Stimulated activated CD4-positive, alpha-beta T cell treated with anti-CD3 and anti-CD28 coated beads, Interleukin-12 subunit alpha, Interleukin-12 subunit beta, amount 100 ng/mL, for 24 hours (primary cell): ENCODE measurements at places on chromosomes 7 and 10.

DNA sequence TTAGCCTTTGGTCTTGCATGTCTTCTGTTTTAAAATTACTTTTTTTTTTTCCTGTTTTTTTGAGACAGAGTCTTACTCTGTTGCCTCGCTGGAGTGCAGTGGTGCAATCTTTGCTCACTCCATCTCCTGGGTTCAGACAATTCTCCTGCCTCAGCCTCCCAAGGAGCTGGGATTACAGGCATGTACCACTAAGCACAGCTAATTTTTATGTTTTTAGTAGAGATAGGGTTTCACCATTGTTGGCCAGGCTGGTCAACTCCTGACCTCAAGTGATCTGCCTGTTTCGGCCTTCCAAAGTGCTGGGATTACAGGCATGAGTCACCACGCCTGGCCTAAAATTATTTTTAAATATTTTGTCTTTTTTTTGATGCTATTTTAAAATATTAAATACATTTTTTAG lies 38.5 kb downstream of the MLLT10 start:
- no peak for DNase-seq

- DNase-seq, result no peak
Observed at GRCh38 chr10:34504534-34504933, 310.6 kb downstream of the PARD3 start.

DNA sequence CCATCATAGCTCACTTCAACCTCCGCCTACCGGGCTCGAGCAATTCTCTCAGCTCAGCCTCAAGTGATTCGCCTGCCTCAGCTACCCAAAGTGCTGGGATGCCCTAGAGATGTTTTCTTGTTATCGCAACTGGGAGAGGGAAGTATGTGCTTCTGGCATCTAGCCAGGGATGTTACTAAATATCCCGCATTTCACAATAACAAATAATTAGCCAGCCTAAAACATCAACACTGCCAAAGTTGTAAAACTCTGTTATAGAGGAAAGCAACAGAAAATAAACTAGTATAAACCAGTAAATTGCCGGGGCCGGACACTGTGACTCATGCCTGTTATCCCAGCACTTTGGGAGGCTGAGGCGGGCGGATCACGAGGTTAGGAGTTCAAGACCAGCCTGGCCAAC lies 7.2 kb downstream of the INA start:
- no peak for DNase-seq

DNA sequence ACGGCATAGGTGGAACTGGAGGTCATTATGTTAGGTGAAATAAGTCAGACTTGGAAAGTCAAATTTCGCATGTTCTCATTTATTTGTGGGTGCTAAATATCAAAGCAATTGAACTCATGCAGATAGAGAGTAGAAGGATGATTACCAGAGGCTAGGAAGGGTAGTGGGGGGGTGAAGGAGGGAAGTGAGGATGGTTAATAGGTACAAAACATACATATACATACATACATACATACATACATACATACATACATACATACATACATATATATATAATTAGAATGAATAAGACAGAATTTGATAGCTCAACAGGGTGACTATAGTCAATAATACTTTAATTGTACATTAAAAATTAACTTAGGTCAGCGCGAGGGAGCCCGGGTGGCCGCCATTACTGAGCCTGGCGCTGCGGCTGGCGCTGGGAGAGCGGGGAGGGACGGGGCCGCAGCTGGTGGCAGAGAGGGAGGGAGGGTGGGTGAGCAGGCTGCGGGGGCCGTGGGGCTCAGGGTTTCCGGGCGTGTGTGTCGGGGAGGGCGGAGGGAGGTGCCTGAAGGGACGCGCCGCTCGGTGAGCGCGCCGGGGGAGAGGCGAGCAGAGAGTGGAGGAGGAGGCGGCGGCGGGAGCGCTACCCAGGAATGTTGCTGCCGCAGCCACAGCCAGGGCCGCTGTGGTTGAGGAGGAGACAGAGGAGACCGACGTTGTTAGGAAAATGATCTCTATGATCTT lies 85.8 kb upstream of the EGFR start:
- no peak for DNase-seq
